ENCODE measurements at places on chromosomes 16 and 17. TPM values are rescaled to one million over a fixed set of nuclear protein-coding genes. Genes with fewer than 3 reads are reported as not detected.

DNA sequence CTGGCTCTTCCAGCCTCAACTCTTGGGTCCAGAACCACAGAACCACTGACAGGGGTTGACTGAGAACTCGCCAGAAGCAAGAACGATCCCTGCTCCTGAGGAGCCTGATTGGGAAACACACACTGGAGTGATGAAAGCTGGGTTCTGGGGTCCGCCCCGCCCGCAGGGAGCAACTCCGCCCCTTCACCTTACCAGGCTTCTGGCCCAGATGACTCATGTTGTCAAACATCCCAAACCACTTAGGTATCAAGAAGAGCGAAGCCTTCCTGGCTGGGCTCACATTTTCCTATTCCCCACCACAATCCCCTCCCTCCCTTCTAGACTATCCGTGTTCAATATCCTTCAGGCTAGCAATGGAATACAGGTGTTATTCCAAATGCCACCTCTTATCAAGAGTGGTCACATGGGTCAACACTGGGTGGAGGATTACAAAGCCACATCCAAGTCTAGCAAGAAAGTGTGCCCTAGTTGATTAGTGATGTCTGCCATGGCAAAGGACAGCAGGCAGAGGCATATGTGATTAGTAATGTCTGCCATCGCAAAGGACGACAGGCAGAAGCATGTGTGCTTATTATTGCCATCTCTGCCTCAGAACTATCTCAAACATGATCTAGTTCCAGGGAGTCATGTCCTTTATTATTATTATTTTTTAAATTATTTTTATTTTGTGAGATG lies 70.5 kb downstream of the TIMM22 start:
- H3K27me3 ChIP-seq: no peaks in the 10 kb centered on the region
- DNase-seq: no peak
- no peaks in the 10 kb centered on the region for H3K36me3 ChIP-seq
- no peak overlapping the region for H3K4me3 ChIP-seq
- no peaks in the 10 kb centered on the region for H3K4me1 ChIP-seq
- no peak overlapping the region for H3K27ac ChIP-seq

GRCh38 chr16:80147026-80147655 lies 393.7 kb upstream of the DYNLRB2 start:
- H3K27me3 ChIP-seq: no peaks in the 10 kb centered on the region
- no peak overlapping the region for H3K27ac ChIP-seq
- DNase-seq: no peak
- H3K4me3 ChIP-seq: no peak overlapping the region
- H3K36me3 ChIP-seq: no peaks in the 10 kb centered on the region

- peaks cover 7% of the 10 kb centered on the region for H3K4me1 ChIP-seq
- peak; percentile 32 for DNase-seq
- no peaks in the 10 kb centered on the region for H3K36me3 ChIP-seq
- H3K27me3 ChIP-seq: no peaks in the 10 kb centered on the region
- H3K27ac ChIP-seq: peak overlapping the region; percentile 81
- H3K4me3 ChIP-seq: no peak overlapping the region
Measured at GRCh38 chr17:66952031-66952524, 12.4 kb upstream of the CACNG4 start.

CDR2L gene
- total RNA-seq: 1.7 TPM

- H3K36me3 ChIP-seq: no peaks in the 10 kb centered on the region
- no peak overlapping the region for H3K27ac ChIP-seq
- no peaks in the 10 kb centered on the region for H3K4me1 ChIP-seq
- no peak for DNase-seq
- H3K4me3 ChIP-seq: no peak overlapping the region
Measured at GRCh38 chr17:68359791-68360535, 68.7 kb downstream of the ARSG start.

ENPP7 gene
- total RNA-seq: not detected

CDC42EP4 gene
- total RNA-seq: 39.5 TPM

DNA sequence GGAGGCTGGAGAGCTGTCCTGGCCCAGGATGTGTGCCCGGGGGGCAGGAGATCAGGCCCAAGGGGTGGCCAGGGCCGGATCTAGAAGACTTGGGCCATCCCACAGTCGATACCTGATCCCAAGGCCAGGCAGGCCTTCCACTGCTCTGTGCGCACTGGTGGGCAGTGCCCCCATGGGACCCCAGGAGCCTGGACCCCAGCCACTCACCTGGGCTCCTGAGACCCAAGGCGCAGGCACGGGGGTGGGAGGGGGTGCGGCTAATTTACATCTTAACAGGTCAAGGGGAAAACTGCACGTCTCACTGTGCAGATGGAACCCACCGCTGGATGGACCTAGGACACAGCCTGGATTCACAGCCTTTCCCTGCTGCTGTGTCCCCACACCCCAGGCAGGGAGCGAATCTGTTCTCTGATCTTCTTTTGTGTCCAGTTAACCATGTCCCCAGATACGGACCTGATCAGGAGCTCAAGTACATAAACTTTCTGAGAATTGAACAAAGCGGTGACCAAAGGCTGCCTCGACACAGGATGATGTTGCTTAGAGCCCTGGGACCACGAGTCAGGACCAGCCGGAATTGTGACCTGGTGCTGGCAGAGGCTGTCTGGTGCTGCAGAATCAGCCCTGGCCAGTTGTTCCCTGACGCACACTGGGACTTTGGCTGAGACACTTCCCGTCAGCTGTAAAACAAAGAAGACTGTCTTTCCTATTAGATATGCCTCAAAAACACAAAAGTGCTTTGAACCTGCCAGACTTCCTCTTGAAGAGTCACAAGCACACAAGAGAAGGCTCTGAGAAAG lies 60.6 kb downstream of the TNFRSF13B start:
- no peak overlapping the region for H3K27ac ChIP-seq
- H3K27me3 ChIP-seq: no peaks in the 10 kb centered on the region
- H3K4me3 ChIP-seq: no peak overlapping the region

GRCh38 chr17:40362696-40363110 lies 1.8 kb downstream of the GJD3 start:
- no peaks in the 10 kb centered on the region for H3K36me3 ChIP-seq
- H3K27me3 ChIP-seq: no peaks in the 10 kb centered on the region
- H3K27ac ChIP-seq: no peak overlapping the region
- peaks cover 6% of the 10 kb centered on the region for H3K4me1 ChIP-seq

DNA sequence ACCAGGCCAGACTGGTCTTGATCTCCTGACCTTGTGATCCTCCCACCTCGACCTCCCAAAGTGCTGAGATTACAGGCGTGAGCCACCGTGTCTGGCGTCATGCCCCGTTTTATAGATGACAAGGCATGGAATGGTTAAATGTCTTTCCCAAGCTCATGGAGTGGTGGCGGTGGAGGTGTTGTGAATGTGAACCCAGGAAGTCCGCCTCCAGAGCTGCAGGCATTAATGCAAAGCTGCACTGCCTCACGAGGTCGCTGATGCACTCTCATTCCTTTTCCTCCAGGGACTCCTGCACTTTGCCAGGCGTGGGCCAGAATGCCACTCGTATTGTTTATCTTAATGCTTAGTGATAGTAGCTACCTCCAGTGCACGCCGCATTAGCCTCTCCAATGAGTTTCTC lies 149.6 kb downstream of the WWOX start:
- no peak overlapping the region for H3K4me3 ChIP-seq
- H3K27me3 ChIP-seq: no peaks in the 10 kb centered on the region
- H3K27ac ChIP-seq: no peak overlapping the region
- H3K36me3 ChIP-seq: no peaks in the 10 kb centered on the region
- no peak for DNase-seq

GRCh38 chr17:21285164-21286065 lies 904 bp downstream of the MAP2K3 start:
- no peaks in the 10 kb centered on the region for H3K36me3 ChIP-seq
- DNase-seq: peak; percentile 61
- H3K4me3 ChIP-seq: peak overlapping the region; percentile 72
- peak overlapping the region; percentile 98 for H3K27ac ChIP-seq

GRCh38 chr16:29710227-29711219 lies 31.5 kb downstream of the QPRT start:
- no peak for DNase-seq
- H3K4me1 ChIP-seq: no peaks in the 10 kb centered on the region
- H3K36me3 ChIP-seq: no peaks in the 10 kb centered on the region
- H3K4me3 ChIP-seq: peak overlapping the region; percentile 19
- no peaks in the 10 kb centered on the region for H3K27me3 ChIP-seq

RPL19 gene
- 1,960 TPM for total RNA-seq

DNA sequence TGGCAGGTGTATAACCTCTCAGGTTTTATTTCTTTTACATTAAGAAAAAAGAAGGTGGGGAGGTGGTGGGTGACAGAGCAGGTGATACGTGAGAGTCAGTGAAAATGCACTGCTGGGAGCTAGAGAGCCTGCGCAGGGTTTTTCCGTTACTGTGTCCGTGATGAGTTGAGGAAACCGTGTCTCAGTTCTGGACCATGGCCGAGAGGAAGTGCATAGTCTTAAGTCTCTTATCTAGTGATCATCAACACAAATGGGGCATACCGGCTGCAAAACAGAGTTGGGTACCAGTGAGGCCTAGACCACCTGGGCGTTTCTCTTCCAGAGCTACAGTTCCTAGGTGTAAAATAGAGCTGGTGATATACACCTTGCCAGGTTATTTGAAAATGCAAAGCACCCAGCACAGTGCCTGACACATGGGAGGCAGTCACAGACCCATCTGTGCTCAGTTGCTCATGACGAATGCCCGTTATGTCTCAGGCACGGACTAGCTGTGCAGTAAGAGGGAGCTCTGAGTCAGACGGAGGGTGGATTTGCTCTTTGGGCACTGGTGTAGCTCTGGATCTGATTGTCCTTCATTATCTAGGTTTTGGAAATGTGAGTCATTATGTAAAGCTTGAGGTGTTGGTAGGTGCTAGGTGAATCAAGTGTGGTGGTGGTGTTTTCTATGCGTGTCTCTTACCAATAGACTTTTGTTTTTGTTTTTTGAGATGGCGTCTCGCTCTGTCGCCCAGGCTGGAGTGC lies 60.9 kb downstream of the RPTOR start:
- peaks cover 4% of the 10 kb centered on the region for H3K4me1 ChIP-seq
- no peak for DNase-seq
- H3K27me3 ChIP-seq: no peaks in the 10 kb centered on the region
- no peak overlapping the region for H3K27ac ChIP-seq
- no peak overlapping the region for H3K4me3 ChIP-seq

DNA sequence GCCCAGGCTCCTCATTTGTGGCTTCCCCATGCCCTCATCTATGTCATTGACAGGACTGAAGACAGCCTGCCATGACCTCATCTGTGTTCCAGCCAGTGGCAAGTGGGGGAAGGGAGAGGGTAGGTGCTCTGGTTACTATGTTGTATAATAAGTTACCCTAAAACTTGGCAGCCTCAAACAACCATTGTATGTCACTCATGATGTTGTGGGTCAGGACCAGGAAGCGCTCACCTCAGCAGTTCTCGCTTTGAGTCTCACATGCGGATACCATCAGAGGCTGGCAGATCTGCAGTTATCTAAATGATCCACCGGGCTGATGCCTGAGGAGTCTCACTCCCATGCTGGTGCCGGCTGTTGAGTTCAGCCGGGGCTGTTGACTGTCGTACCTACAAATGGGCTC lies 89.0 kb upstream of the TMEM97 start:
- H3K27me3 ChIP-seq: peaks cover 42% of the 10 kb centered on the region
- no peaks in the 10 kb centered on the region for H3K36me3 ChIP-seq
- no peaks in the 10 kb centered on the region for H3K4me1 ChIP-seq
- H3K4me3 ChIP-seq: no peak overlapping the region
- no peak overlapping the region for H3K27ac ChIP-seq

DNA sequence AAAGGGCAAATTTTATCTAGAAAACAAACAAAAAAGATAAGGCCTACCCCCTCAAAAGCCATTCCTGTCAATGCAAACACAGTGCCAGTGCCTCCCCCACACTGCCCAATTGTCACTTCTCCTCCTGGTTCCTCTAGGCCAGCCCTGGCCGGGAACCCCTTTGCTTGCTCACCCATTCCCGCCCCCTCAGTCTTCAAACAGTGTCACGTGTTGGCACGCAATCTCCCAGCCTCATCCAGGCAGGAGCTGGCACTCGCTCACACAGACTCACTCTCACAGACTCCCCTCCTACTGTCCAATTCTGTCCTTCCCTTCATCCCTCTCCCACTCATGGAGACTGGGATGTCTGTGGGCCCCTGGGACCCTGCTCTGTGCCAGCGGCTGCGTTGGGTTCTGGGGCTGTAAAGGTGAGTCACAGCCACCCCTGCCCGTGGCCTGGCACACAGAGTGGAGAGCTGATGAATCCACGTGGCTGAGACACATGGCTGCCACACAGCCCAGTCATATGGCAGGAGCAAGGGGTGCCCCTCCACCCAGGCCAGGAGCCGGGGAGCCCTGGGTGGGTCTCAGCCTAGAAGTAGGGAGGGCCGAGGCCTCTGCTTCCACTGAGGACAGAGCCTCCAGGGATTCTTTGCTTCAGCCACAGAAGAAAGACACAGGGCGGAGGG lies 54.8 kb downstream of the VAC14 start:
- no peak overlapping the region for H3K4me3 ChIP-seq
- no peaks in the 10 kb centered on the region for H3K36me3 ChIP-seq
- H3K27ac ChIP-seq: peak overlapping the region; percentile 88
- H3K4me1 ChIP-seq: peaks cover 57% of the 10 kb centered on the region

AGRP gene
- total RNA-seq: not detected

DNA sequence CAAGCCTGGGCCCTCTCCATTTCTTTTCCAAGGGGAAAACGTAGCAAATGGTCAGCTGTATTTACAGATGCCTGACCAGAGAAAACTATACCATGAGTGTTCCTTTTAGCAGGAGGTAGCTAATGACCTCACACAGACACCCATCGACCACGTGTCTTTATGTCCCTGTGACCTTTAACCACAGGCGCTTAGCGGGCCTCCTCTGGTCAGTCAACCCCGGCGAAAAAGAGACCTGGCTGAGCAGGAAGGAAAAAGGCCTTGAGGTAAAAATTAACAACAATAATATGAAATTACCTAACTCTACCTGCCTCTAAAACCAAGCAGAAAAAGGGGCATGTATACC lies 9.1 kb downstream of the NUDT16L1 start:
- H3K27me3 ChIP-seq: no peaks in the 10 kb centered on the region
- no peak for DNase-seq
- no peak overlapping the region for H3K27ac ChIP-seq
- no peak overlapping the region for H3K4me3 ChIP-seq

All from gastrocnemius medialis (tissue), 4 donors.